Renal cortical epithelial cell (primary cell): ENCODE measurements at places on chromosomes 7 and 10. TPM values are rescaled to one million over a fixed set of nuclear protein-coding genes. Genes with fewer than 3 reads are reported as not detected.

Gene SEMA3A
- total RNA-seq, result 7.1 and 16.0 TPM in 2 replicates

Gene CDHR3
- 0.17 and 2.0 TPM in 2 replicates for total RNA-seq

Gene THNSL1
- total RNA-seq, result 2.8 and 11.4 TPM in 2 replicates

Gene NXPH1
- total RNA-seq, result not detected in 2 replicates

Gene CNPY1
- total RNA-seq, result not detected in 2 replicates

Gene PTPN20
- 7.3 and 9.5 TPM in 2 replicates for total RNA-seq

Gene TRPV5
- not detected in 2 replicates for total RNA-seq
